NCI-H748 treated with DMSO at 0.1 percent for 48 hours (cell line): ENCODE measurements at places on chromosomes 1 and 21.

- peak; percentile 33 for DNase-seq
These were observed 43.5 kb upstream of the DNAJC6 start for GRCh38 chr1:65265651-65266351.

DNA sequence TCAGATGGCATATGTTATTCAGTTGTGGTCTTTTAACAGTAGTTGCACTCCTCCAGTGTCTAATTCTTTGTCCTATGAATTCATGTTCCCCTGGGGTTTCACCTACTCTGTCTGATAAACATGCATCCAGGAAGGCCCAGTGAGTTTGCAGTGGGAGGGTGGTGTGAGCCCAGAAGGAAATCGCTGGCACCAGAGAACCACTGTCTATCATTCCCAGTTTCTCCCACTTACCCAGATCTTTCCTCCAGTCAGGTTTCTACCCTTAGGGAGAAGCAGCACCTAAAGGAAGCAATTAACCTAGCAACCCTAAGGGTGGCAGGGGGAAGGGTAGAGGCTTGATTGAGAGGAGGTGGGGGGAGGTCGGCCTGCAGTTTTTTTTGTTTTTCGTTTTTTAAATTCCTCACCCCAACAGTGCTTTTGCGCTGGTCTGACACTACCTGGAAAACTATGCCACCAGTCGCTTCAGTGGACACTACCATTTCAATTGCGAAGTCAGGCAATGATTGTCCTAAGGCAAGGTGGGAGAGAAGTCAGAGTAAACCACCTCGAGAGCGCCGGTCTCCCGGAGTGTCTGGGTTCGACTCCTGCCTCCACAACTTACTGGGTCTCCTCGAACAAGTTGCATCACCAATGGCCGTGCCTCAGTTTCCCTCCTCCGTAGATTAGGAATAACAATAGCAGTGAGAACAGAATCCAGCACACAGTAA is 766 bp upstream of the SLC44A3 start:
- no peak for DNase-seq

DNA sequence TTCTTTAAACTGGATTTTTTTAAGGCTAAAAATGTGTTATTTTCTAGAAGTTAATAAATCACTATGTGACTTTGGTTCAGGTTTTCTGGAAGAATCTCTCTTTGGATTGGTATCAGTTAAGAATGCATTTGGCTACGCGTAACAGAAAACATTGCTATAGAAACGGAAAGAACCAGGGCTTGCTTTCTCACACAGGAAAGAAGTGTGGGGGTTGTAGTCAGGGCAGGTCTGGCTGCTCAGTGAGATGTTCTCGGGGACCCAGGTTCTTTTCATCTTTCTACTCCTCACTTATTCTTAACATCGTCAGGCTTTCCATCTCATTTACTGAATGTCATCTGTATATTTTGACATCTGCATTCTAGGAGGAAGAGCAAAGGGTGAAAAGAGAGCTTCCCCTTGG is 191.4 kb downstream of the ZBTB18 start:
- no peak for DNase-seq

DNA sequence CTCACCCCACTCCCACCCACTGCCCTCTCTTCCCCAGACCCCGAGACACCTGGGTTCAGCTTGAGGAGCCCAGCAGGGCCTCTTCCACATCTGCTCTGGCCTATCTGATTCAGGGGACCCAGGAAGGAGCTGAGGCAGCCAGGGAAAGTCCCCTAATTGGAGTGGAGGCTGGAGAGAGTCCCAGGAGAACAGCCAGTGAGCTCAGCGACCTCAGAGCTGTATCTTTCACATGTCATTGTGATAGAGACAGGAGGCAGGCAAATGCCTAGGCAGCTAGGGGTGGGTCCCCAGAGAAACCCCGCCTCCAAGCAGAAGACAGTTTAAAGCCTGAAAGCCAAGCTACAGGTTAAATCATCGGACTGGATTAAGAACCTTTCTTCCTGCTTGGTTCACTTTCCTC is 122.7 kb downstream of the MATN1 start:
- no peak for DNase-seq

GRCh38 chr1:110136911-110137310 is 13.4 kb upstream of the SLC6A17 start:
- peak; percentile 95 for DNase-seq

DNA sequence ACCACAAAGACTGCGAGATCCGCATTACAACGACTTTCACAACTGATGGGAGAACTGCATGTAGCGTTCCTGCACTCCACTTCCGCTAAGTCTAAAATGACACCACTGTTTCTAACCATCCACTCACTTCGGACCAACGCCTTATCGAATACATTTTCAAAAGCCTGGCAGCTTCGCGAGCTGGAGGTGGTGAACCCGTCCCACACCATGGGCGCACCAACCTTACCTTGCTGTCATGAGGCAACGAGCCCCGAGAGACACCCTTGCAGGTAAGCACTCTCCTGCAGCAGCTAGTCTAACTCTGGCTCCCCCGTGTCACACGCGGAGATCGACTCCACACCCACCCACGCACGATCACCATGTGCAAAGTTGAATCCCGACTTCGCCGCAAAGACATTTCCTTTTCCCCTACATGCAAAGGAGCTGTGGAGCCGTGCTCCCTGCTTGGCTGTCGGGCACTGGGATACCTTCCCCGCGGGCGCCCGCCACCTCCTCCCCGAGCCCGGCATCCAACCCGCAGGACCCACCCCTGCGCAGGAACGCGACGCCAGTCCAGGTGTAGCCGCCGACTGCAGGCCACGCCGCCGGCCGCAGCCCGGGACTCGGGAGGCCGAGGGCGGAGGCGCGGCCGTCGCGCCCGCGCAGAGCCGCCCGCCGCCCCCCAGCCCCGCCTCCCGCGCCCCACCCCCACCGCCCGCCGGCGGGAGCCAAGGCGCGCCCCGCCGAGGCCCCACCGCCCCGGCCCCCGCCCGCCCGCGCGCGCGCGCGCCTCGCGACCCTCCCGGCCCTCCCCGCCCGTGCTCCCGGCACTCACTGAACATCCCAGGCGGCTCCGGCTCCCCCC is 629 bp downstream of the TAF5L start:
- DNase-seq, result no peak

DNA sequence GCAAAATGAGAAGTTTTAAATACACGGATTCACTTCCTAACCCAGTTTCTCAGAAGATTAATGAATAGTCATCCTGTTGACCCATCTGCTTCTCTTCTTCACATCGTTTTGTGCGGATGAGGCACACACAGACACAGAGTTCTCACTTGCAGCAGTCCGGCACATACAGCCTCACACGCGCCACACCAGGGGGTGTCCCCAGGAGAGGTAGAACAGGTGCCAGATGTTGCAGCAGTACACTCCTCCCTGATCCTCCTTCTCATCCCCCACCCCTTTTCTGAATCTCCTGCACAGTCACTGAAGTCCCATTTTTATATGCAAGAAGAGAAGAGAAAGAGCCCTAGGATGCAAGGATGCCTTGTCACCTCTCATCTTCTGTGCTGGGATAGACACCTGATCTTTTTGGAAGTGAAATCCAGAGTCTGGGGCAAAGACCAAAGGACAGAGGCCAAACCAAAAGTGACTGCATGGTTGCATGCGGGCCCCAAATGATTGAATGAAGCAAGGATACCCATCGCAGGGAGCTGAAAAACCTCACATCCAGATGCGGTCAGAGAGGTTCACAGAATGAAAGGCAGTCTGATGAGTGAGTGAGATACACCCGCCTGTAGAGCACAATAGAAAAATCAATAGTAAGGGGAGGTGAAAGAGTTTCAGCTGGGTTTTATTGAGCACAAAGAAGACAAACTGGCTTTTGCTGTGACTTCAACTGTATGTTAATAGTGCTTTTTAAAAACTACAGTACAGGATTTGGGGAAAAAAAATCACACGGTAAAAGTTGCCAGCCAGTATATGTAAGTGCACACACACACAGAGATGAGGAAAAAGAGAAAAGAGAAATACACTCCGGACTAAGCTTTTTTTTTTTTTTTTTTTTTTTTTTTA is 28.9 kb downstream of the PBX1 start:
- DNase-seq, result no peak

GRCh38 chr1:51491166-51491981 is 27.7 kb downstream of the EPS15 start:
- peak; percentile 17 for DNase-seq
